ENCODE measurements at places on chromosomes 16 and 17. TPM values are rescaled to one million over a fixed set of nuclear protein-coding genes. Genes with fewer than 3 reads are reported as not detected.

DNA sequence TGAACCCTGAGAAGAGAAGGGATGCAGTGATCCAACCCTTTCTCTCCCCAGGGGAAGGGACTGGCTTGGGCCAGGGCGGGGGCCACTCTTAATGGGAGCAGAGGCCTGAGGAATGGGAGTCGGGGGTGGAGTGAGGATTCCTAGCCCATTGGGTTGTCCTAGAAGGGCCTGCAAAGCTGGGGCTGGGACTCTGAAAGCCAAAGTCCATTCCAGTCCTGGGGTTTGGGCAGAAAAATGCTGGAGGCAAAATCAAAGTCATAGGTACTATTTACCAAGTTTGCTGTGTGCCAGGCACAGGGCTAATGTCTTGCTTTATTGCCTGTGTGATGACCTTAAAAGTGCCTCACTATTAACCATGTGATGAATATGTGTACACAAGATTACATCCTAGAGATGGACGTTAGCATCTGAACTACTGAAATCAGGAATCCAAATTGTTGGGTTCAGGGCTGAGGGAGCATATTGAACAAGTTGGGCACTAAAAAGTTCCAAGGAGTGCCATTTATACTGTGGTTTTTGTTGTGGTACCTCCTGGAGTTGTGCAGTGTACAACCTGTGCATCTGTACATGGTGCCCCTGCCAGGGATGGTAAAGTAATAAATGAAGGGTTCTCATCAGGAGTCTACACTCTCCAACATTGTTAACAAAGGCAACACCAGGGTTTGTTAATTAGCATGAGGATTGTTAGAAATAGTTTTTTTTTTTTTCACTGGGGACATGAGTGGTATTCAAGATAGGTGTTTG is 84.4 kb upstream of the NKD1 start:
- no peak overlapping the region for H3K4me3 ChIP-seq
- no peak overlapping the region for H3K27ac ChIP-seq
- DNase-seq = no peak
- H3K36me3 ChIP-seq = no peaks in the 10 kb centered on the region
- no peaks in the 10 kb centered on the region for H3K4me1 ChIP-seq
- no peaks in the 10 kb centered on the region for H3K27me3 ChIP-seq

DNA sequence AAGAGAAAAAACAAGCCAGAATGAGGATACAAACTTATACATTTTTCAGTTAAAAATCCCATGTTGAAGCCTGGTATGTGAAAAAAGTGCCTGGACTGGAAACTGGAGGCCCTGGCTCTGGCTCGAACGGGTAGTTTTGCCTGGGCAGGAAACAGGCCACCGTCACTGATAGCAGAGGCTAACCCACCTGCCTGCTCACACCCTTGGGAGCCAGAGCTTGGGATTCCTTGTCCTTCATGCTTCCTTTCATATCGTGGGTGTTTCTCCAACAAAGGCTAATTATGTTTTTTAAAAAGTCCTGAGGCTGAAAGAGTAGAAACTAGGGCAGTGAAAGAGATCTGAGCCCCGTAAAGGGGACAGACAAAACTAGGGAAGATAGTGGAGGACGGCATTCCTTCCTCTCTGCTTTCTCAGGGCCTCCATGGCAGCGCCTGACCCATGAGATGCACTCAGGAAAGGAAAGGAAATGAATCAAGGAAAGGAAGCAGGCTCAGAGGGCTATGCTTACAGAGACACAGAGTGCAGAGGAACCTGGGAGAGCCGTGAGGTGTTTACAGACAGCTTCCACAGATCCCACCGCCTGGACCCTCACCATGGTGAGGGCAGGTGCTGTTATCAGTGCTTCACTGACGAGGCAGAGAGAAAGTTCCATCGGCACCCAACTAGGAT is 138.1 kb downstream of the PARN start:
- H3K27me3 ChIP-seq = no peaks in the 10 kb centered on the region
- DNase-seq = no peak
- no peak overlapping the region for H3K27ac ChIP-seq
- no peaks in the 10 kb centered on the region for H3K36me3 ChIP-seq
- H3K4me1 ChIP-seq = peaks cover 5% of the 10 kb centered on the region
- H3K4me3 ChIP-seq = no peak overlapping the region

Gene PNMT
- total RNA-seq = 2.7 TPM

GRCh38 chr16:73306901-73307413 is 259.0 kb upstream of the ZFHX3 start:
- no peaks in the 10 kb centered on the region for H3K27me3 ChIP-seq
- H3K4me1 ChIP-seq = no peaks in the 10 kb centered on the region
- H3K36me3 ChIP-seq = no peaks in the 10 kb centered on the region
- no peak for DNase-seq
- no peak overlapping the region for H3K27ac ChIP-seq
- H3K4me3 ChIP-seq = no peak overlapping the region

DNA sequence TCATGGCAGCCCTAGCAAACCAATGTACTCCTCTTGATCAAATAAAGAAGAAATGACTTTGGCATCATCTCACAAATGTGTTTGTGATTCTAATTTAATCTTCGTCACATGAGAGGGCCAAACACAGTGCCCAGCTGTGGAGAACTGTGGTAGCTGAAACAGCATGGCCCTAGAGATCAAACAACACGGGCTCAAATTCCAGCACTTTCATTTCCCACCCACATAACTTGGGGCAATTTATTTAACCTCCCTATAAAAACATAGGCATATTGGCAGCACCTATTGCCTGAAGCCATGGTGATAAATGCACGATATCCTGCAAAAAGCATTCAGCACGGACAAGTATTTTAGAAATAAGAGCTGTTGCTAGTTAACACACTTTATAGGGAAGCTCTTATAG is 2.5 kb downstream of the ACSM1 start:
- no peak for DNase-seq
- no peaks in the 10 kb centered on the region for H3K27me3 ChIP-seq
- H3K36me3 ChIP-seq = no peaks in the 10 kb centered on the region
- H3K27ac ChIP-seq = no peak overlapping the region
- no peaks in the 10 kb centered on the region for H3K4me1 ChIP-seq
- H3K4me3 ChIP-seq = no peak overlapping the region

GRCh38 chr16:6081320-6081976 is 983.9 kb upstream of the EEF2KMT start:
- H3K36me3 ChIP-seq = no peaks in the 10 kb centered on the region
- peak; percentile 47 for DNase-seq
- H3K27me3 ChIP-seq = no peaks in the 10 kb centered on the region
- no peak overlapping the region for H3K27ac ChIP-seq
- H3K4me3 ChIP-seq = no peak overlapping the region
- H3K4me1 ChIP-seq = no peaks in the 10 kb centered on the region

Gene CD300A
- 2.4 TPM for total RNA-seq

DNA sequence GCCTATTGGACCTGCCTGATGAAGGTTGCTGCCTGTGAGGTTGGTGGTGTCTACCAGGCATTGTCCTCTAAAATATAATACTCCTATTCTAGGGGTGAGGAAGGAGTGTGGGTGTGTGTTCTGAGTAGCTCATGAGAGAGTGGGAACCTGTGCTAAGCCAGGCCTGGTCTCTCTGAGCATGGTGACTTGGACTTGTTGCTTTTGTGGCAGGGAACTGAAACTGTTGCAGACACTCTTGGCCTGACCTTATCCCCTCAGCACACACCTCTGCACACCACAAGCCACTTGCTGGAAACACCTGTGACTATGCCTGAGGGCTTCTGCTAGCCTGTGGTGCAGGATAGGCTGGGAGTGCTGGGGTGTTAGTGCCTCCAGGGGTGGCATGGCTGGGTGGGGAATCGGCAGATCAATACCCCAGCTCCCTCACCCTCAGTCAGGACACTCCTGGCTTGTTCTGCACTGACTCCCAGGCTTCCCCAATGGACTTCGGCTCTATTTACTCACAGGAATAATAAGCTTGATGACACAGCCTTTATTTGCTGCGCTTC is 29.9 kb downstream of the PLCG2 start:
- DNase-seq = no peak
- H3K27me3 ChIP-seq = no peaks in the 10 kb centered on the region
- H3K4me3 ChIP-seq = no peak overlapping the region
- H3K36me3 ChIP-seq = no peaks in the 10 kb centered on the region
- H3K27ac ChIP-seq = no peak overlapping the region

DNA sequence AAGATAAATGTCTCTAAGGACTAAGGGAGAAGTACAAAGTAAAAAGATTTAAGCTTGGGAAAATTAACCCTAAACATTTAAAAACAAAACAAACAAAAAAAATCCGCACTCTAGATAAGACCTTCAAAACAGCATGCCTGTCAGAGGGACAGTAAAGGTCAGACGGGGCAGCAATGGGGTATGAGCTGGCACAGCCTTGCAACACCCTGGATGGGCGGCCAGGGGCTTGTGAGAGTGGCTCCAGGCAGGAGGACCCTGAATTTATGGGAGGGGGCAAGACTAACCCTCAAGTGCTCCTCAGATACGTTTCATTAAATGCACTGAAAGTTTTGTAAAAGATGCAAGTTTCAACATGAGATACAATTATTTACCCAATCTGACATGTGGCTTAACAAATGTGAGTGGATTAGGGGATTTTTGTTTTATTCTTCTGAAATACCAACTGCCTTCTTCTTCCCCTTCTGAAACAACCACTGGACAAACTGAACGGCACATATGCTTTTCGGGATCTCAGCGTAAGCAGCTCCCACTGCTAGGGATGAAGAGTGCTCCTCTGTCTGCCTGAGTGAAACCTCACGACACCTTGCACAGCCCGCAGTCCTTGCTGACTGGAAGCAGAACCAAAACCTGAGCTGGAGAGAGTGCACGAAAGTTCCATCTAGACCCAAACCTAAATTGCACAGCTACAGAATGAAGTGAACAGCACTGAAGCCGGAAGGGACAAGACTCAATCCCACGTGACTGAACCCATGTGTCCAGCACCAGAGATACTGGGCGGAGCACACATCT is 128.4 kb downstream of the ANKRD11 start:
- DNase-seq = peak; percentile 56
- peaks cover 43% of the 10 kb centered on the region for H3K4me1 ChIP-seq
- H3K27me3 ChIP-seq = no peaks in the 10 kb centered on the region
- H3K4me3 ChIP-seq = no peak overlapping the region
